ENCODE measurements at places on chromosomes 6 and 20.

DNA sequence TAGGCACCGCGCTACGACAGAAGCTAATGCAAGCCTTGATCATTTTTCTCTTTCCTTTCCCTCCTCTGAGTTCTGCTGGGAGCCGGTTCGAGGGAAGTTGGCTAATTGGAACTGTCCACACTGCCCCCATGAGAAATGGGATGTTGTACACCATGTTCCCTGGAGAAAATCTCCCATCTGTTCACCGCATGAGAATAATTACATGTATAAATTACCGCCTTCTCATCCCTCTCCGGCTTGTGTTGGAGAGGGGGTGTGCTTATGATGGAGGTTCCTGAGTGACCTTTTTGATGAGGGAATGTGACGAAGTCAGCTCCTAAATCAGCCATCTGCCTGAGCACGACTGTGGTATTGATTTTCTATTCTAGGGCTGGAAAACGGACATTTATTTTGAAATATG lies 320.2 kb upstream of the SULF2 start:
- DNase-seq: no peak

GRCh38 chr6:33956206-33956605 lies 152.4 kb upstream of the MLN start:
- DNase-seq: no peak

DNA sequence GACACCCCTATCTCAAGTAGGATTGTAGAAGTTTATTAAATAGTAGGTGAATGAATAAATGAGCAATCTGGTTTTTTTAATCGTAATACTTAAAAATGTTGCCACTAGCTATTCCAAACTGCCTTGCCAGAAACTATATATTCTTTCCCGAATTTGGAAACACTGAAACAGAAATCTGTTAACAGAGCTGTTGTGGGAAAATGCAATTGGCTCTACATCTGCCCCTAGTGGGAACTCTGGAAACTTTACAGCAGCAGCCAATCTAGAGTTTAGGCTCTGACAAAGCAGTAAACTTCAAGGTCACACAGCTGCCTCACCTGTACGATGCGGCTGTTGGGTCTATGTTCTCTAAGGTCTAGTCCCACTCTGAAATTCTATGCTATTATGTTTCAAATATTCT lies 41.7 kb downstream of the SYNE1 start:
- no peak for DNase-seq

DNA sequence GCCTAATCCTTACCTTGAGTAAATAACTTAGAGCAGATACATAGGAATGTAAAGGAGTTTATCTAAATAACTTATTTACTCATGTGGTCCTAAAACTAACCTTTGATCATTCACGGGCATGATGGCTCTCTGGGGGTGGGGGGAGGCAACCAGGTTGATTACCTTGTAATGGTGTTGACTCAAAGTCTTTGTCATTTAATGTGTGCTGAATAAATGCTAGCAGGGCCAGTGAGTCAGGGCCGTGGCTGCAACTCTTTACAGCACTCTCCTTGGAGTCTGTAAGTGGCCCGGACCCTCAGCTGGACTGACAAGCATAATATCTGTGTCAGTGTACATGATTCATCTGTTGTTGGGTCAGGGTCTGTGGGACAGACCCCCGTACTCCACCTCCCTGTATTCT lies 203.0 kb downstream of the EPM2A start:
- DNase-seq: no peak

- DNase-seq: no peak
Observed at GRCh38 chr20:50980071-50980681, 21.6 kb downstream of the MOCS3 start.

DNA sequence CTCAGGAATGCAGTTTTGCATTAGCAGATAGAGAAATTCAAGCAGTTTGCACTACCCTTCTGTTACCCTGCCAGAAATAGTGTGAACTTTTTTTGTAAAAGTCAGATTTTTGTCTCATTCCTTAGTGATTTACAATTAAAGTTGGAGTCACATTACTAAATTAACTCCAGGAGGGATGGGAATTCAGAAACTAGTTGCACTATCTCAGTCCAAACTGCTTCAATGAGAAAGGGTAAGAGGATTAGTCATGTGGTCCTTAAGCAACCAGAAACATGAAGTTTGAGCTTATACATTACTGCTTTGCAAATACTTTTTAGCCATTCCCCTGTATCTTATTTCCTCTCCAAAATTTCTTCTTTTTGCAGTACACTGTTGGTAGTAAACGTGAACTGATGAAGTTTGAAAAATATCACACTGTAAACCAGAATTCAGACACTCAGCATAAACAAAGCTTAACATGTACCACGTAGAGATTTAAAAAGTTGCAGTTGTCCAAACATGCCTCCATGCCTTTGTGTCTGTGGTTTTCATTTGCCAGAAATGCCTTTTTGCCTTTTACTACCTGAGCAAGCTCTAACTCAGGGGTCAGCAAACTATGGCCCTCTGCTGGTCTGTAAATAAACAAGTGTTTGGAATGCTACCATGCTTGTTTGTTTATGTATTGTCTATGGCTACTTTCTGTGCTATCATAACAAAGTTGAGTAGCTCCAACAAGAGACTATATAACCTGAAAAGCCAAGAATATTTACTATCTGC lies 49.7 kb downstream of the TP53INP2 start:
- DNase-seq: no peak

DNA sequence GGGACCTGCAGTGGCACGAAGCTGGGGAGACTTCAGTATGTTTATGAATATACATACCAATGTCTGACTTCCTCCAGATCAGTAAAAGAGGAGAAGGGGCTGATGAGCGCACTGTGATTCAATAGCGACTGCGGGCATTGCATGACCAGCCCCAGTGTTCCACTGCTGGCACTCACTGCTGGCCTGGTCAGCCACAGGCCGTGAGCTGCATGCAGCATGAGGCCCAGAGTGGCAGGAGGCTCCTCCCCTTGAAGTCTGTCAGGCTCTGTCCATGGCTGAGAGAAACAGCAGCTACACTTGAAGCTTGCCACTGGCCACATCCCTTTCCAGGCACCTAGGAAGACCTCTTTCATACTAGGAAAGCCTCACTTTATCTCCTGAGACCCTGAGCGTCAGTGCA lies 265.9 kb upstream of the CDYL start:
- DNase-seq: no peak
